SK-MEL-5 (cell line): ENCODE measurements at places on chromosomes 12 and 14. TPM values are rescaled to one million over a fixed set of nuclear protein-coding genes. Genes with fewer than 3 reads are reported as not detected.
A peak's percentile ranks its signal among the peaks of the same experiment; 100 is the strongest.

DNA sequence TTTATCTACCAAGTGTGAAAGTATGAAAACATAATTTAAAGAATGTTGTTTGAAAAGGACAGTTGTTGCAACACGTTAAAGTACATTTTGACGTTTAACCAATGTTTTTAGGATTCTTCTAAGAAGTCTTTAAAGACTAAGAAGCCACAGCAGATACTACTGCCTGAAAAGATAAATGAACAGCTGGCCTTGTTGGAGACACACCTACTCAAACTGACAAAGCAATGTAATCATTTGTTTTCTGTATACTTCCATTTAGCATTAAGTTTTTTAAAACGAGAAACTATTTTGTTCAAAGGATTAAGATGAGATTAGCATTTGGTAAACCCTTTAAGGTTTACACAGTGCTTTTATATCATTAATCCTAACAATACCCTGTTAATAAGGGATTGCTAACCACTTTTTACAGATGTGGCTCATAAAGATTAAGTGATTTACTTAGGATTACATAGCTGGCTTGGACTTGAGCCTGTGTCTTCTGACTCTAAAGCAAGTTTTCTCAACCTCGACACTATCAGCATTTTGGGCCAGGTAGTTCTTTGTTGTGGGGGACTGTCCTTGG, 134.4 kb downstream of the CFAP54 start:
- DNase-seq = no peak

GRCh38 chr12:121983536-121984210, 38.0 kb upstream of the BCL7A start:
- DNase-seq = no peak

DNA sequence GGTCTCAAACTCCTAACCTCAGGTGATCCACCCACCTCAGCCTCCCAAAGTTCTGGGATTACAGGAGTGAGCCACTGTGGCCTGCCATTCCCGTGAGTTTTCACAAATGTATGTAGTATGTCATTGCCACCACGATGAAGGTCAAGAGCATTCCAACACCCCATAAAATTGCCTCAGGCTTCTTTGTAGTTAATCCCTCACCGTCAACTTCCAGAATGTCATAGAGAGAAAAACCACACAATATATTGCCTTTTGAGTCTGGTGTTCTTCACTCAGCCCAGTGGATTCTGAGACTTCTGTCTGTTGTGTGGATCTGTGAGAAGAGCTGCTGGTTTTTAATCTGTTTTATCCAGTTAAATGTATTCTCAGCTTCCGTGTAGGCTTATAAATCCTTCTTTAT, 12.6 kb upstream of the CFAP251 start:
- peak; percentile 86 for DNase-seq

DNA sequence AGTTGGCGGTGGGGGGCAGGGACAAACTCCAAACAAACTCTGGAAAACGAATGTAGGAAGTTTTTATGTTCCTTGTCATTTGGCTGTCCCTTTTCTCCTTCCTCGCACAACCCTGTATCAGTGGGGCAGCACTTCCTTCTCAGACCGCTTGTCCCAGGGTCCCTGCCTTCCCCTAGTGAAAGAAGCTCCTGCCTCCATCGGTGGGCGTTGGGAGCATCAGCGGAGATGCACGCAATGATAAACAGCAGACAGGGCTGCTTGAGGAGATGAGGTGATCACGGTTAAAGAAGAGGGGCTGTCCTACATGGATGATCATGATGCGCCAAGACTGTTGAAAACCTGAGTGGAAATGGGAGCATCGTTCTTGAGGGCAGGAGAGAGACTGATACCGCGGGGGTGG, 620 bp downstream of the C1S start:
- DNase-seq = no peak

GRCh38 chr14:105737504-105738246, 211.3 kb downstream of the TMEM121 start:
- no peak for DNase-seq

DNA sequence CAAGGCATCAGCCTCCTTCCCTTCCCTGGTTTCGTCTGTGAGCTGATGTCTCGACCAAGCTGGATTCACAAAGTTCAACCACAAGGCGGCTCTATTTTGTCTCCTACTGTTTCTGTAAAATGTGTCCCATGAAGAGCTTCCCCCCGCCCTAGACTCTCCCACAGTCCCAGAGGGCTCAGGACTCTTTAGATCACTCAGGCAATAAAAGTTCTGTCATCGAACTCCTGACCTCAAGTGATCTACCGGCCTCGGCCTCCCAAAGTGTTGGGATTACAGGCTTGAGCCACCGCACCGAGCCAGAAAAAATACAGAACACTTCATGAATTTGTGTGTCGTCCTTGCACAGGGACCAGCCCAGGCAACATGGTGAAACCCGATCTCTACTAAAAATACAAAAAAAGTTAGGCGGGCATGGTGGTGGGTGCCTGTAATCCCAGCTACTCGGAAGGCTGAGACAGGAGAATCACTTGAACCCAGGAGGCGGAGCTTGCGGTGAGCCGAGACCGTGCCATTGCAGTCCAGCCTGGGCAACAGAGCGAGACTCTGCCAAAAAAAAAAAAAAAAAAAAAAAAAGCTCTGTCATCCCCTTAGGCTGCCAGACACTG, 149.4 kb downstream of the BCL11B start:
- DNase-seq = peak; percentile 30

GRCh38 chr14:56339855-56340701, 221.9 kb downstream of the PELI2 start:
- DNase-seq = peak; percentile 70

DNA sequence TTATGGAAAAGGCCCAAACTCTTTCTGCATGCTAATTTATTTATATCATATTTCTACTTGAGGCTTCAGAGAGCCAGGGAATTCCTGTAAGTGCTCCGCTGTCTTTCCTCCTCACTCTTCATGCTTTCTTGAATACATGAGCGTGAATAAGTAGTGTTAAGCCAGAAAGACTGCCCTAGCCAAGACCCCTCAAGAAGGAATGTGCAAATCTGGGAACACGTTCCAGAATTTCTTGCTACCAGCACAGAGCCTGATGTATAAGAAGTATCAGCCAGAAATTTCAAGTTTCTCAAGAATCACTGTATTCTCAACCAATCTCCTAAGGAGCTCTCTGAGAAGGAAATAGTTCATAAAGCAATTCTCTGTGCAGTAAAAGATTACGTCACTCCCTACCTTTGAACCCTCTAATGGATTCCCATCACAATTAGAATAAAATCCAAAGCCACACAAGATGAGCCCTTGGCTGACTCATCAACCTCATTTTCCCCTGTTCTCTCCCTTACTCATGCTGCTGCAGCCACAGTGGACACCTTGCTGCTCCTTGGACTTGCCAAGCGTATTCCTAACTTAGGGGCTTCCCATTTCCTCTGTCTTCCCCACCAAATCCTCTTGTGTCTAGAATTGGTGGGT, 6.9 kb upstream of the TSPAN8 start:
- no peak for DNase-seq

GRCh38 chr12:6049587-6049986, 74.9 kb downstream of the VWF start:
- no peak for DNase-seq

The CCDC196 gene
- not detected in 2 replicates for total RNA-seq

The PTPRO gene
- 0.67 and 0.71 TPM in 2 replicates for total RNA-seq

The CMTM5 gene
- total RNA-seq = not detected in 2 replicates

The VDR gene
- 1.4 and 1.8 TPM in 2 replicates for total RNA-seq

The ERP27 gene
- total RNA-seq = 0.61 and 0.74 TPM in 2 replicates

The AQP5 gene
- not detected in 2 replicates for total RNA-seq
